ENCODE measurements at places on chromosomes 1 and 21. TPM values are rescaled to one million over a fixed set of nuclear protein-coding genes. Genes with fewer than 3 reads are reported as not detected.

DNA sequence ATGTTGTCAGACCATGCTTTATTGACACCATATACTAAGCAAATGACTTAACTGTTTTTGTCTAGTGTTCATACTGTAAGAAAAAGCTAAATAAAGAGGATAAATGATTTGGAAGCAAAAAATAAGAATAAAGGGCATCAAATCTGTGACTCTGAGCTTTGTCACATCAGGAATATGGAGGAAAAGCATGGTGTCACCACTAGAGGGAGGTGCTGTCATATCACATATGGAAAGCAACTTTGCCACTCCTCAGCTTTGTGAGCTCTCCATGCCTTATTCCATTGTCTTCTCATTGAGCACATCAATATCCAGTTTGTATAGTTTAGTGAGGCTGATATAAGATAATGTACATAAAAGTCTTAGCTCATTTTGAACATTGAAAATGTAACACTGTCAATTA is 20.8 kb upstream of the GBP1 start:
- no peak for DNase-seq

- DNase-seq, result no peak
Measured at GRCh38 chr1:57218487-57219079, 205.3 kb downstream of the DAB1 start.

GRCh38 chr1:78950826-78951225 is 55.7 kb downstream of the ADGRL4 start:
- DNase-seq, result no peak

Gene CD1E
- not detected for polyA plus RNA-seq

Gene CLCA4
- not detected for polyA plus RNA-seq

DNA sequence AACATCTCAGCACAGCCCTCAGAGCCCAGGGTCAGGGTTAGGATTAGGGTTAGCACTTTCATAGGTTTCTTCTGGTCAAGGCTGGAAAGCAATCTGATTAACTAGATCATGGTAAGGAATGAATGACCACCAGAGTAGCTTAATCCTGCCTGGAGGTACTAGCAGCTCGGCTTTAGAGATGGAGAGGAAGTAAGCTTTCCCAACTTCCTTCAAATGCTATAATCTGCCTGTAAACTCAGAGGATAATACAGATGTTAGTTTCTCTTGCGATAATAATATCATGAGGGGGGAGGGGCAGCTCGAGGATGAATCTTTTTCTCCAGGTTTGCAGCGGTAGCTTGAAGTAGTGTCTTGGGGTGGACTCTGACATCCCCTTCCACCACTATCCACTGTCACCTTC is 194.9 kb downstream of the HIVEP3 start:
- no peak for DNase-seq

- no peak for DNase-seq
Measured at GRCh38 chr1:89929467-89930063, 65.3 kb upstream of the ZNF326 start.

DNA sequence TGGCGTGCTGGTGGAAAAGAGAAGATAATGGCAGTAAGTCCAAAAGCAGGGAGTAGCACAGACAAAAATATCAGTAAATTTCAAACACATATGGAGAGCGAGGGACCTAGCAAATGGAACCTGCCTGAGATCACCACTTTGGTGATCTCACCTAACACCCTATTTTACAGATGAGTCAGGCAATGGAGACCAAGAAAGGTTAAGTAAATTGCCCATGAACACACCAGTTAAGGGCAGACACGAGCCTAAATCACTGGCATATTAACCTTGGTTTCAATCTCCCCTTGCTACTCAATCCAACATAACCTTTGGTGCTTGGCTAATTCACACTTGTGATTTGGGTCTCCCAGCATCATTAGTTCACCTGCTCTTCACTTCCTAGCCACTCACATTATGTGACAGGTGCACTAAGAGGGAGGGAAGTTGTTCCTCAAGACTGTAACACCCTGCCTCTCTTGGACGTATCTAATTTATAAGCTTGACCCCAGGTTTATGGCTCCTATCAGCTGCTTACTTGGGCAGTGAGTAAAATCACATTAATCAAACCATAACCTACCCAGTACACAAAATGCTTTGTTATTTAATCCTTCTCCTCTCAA is 11.5 kb downstream of the ZNF697 start:
- DNase-seq, result no peak

GRCh38 chr21:29207201-29207600 is 76.8 kb downstream of the MAP3K7CL start:
- DNase-seq, result no peak

Gene FHAD1
- 0.37 TPM for polyA plus RNA-seq

Gene WARS2
- polyA plus RNA-seq, result 5.9 TPM

DNA sequence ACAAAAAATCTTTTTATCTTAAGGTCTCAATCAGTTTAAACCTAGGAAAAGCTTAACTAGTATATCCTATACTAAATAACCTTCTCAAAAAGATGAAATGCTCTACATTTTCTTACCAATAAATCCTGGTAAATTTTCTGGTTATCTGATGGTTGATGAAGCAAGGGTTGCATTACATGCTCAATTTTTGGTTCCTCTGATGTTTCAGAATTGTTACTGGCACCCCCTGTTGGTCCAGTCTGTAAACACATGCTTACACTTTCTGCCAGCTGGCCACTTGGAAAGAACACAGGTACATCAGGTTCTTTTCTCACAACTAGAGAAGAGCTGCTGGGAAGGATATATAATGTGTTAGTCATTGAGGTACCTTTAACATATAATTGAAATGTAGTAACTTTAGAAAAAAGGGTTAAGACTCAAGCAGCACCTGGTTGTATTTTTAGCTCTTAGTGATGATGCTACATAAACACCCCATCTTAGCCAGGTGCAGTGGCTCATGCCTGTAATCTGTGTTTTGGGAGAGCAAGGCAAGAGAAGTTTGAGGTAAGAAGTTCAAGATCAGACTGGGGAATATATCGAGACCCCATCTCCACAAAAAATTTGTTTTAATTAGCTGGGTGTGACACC is 30.9 kb upstream of the TAL1 start:
- DNase-seq, result peak; percentile 48

Gene APP
- 587 TPM for polyA plus RNA-seq

DNA sequence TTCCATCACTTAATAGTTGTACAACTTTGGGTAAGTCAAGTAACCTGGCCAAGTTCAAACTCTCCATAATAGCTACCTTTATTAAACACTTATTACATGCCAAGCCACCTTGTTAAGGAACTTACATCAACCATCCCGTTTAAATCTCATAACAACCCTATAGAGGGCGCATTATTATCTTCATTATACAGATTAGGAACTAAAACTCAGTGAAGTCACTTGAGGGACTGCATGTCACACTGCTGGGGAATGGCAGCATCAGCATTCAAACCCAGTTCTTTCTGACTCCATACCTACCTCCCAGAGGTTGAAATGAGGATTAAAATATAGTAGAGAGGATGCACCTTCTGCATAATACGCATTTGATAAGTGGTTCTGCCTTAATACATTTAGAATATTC is 47.1 kb upstream of the PLA2G2C start:
- DNase-seq, result peak; percentile 31

Gene DDI2
- polyA plus RNA-seq, result 6.3 TPM

Gene MATN1
- polyA plus RNA-seq, result 0.10 TPM

Gene RHEX
- not detected for polyA plus RNA-seq

- DNase-seq, result peak; percentile 31
Measured at GRCh38 chr1:41917835-41918449, 780 bp downstream of the HIVEP3 start.

DNA sequence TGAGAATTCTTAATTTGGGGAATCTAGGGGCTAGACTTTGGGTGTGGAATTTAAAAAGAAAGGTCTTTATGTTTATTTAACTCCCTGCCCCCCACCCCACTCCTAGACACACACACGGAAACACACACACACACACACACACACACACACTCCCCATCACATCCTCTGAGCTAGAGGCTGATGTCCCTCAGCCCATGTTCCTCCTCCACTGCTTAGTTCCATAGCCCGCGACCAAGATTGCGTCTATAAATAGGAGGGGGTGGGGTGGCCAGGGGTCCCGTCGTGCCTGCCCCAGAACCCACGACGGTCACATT is 655 bp upstream of the KIRREL1 start:
- DNase-seq, result peak; percentile 47

DNA sequence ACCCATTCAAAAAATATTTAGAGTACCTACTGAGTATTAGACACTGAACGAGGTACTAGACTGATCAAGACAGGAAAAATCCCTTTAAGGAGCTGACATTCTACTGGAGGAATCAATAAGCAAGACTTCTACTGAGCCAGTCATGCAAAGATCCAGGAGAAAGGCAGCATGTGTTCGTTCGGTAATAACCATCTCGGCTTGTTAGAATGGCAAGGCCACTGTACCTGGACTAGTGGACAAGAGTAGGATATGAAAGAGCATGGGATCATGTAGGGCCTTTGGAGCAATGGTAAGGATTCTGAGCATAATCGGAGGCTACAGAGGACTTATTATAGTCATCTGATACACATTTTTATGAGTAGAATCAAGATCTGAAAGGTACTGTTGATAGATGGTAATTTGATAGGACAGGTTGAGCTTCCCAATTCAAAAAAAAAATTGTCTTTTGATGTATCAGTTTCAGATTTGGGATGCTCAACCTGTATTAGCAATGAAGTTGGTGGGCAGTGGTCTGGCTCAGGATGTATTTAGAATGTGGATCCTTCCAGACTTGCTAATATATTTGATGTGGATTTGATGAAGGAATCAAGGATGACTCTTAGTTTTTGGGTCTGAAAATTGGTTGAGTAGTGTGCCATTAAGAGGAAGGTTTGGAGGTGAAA is 2.3 kb downstream of the COX20 start:
- DNase-seq, result no peak

Gene LCE3D
- 0.18 TPM for polyA plus RNA-seq

DNA sequence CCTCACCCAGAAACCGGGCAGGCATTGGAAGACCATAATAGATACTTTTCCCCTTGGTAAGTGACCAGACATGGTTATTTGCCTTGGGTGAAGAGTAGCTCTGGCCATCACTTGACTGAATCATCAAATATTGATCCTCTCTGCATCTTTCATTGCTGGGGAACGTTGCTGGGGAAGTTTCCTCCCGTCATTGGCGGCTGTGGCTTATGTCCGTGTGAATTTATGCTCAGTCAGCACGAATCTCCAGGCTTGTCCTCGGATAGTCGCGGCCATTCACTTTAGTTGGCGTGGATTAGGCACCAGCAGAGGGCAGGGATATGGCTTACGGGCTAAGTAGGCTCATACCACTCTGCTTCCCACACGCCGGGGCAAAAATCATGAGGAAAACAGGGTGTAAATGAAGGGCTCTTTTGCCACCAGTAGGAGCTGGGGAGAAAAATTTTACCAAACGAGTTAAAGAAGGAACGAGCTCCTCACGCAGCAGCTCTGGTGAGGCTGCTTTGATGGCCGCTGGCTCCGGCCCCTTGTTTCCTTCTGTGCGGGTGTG is 473.4 kb downstream of the CAMTA1 start:
- no peak for DNase-seq

- peak; percentile 74 for DNase-seq
Measured at GRCh38 chr1:17128361-17128760, 9.1 kb upstream of the PADI2 start.

- no peak for DNase-seq
Measured at GRCh38 chr1:155978973-155979429, 654 bp upstream of the ARHGEF2 start.

DNA sequence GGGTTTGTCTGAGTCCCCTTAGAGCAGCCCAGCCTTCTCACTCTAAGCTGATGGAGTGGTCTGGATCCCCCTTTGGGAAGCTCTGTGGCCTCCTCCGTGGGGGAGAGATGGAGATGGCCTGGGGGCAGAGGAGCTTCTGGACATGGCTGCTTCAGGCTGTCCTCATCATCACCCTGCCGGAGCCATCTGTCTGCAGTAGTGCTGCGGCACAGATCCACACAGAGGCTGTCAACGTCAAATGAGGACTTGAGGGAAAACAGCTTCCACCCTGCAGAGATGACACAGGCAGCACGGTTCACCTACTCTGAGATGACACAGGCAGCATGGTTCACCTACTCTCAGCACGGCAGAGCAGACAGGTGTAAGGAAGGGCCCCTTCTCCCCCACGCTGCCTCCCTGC is 134.3 kb downstream of the IGSF21 start:
- DNase-seq, result no peak

- no peak for DNase-seq
Measured at GRCh38 chr1:166343276-166343675, 176.5 kb upstream of the FAM78B start.

- peak; percentile 19 for DNase-seq
Measured at GRCh38 chr1:67053535-67053784, 488 bp downstream of the SLC35D1 start.

Gene IGFN1
- 4.7 TPM for polyA plus RNA-seq

Gene CELA2A
- not detected for polyA plus RNA-seq

Gene MAP1LC3C
- polyA plus RNA-seq, result 0.21 TPM

GRCh38 chr1:160741092-160741501 is 2.0 kb downstream of the SLAMF7 start:
- DNase-seq, result no peak

Gene ASCL5
- 0.17 TPM for polyA plus RNA-seq

Gene SLAMF9
- polyA plus RNA-seq, result 0.16 TPM

- DNase-seq, result no peak
Measured at GRCh38 chr1:9448132-9449109, 90.8 kb upstream of the SLC25A33 start.

DNA sequence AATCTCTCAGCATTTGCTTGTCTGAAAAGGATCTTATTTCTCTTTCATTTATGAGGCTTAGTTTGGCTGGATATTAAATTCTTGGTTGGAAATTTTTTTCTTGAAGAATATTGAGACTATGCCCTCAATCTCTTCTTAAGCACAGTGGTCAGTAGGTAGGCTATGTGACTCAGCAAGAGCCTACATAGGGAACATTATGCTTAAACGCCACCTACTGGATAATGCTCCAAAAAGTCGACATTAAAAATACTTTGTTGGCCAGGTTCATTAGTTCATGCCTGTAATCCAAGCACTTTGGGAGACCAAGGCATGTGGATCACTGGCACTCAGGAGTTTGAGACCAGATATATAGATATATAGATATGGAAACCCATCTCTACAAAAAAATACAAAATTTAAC is 678.0 kb upstream of the USP24 start:
- peak; percentile 8 for DNase-seq

DNA sequence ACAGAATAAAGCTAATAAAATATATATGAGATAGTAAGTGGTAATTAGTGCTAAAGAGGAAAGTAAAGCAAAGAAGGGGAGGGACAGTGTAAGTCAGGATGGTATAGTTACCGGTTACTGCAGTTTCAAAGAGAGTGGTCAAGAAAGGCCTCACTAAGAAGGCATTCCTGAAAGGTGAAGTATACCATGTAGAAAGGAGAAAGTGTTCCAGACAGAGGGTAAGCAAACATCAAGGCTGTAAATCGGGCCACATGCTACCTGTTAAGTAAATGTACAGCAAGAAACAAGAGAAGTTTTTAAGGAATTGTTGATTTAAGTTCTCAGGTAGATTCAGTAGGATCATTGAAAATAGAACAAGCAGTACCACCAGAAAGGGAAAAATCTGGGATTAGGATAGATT is 9.7 kb downstream of the DESI2 start:
- DNase-seq, result no peak

DNA sequence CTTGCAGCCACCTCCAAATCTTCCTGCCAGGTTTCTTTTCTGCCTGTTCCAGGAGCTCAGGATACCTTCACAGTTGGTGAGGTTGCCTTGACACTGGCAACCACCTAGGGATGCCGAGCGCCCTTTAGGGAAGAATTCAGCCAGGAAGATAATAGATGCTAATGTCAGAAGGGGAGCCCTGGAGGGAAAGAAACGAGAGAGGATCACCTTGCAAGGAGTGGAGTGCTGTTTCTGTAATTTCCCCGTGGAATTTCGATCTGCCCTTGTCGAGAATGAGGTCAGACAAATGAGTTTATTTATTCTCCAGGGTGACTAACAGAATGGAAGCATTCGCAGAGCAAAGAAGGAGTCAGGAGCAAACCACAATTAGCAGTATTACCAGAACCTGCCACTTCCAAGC is 315.8 kb upstream of the KAZN start:
- no peak for DNase-seq

Measured in A549 (cell line).